SJSA1 (cell line): ENCODE measurements at places on chromosomes 5 and 9.

GRCh38 chr5:140165101-140165922 is 9.7 kb upstream of the CYSTM1 start:
- no peak for DNase-seq
- no peaks in the 10 kb centered on the region for H3K27me3 ChIP-seq

GRCh38 chr5:85388770-85389169 is 1004.1 kb upstream of the EDIL3 start:
- no peaks in the 10 kb centered on the region for H3K4me1 ChIP-seq
- no peaks in the 10 kb centered on the region for H3K36me3 ChIP-seq

DNA sequence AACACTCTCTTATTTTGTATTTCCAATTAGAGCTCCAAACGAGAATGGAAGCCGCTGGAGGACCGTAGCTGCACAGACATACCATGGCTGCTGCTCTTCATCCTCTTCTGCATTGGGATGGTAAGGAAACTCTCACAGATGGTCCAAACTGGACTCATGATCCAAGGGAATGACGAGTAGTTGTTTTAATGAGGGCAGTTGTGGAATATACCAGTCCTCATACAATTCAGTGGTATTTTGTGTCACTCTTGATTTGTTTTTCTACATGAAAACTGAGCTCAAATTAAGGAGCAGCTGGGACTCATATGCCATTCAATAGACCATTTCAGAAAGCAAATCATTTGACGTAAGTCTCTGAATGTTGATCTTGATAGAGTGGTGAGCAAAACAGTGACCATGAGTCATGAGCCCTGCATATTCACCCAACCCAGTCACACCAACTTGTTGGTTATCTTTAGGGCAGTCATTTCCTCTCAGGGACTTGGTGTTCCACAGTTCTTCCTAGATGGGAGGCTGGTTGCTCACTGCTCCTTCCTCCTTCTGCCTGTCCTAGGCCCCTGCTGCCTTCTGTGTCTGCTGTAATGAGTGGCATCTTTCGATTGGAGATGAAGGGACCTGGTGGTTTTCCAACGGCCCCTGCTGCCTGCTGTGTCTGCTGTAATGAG is 54.9 kb downstream of the SLC44A1 start:
- H3K4me3 ChIP-seq: no peak overlapping the region
- peak overlapping the region; percentile 49; the same call in 1 of the 2 replicates for H3K27ac ChIP-seq
- peaks cover 46% of the 10 kb centered on the region for H3K4me1 ChIP-seq
- peaks cover 16% of the 10 kb centered on the region for H3K36me3 ChIP-seq
- DNase-seq: peak; percentile 69
- no peaks in the 10 kb centered on the region for H3K27me3 ChIP-seq

GRCh38 chr5:126139773-126140172 is 283.4 kb upstream of the GRAMD2B start:
- H3K4me1 ChIP-seq: peaks cover 35% of the 10 kb centered on the region
- H3K27ac ChIP-seq: peak overlapping the region; percentile 79
- peak; percentile 69 for DNase-seq
- no peak overlapping the region for H3K4me3 ChIP-seq
- H3K36me3 ChIP-seq: no peaks in the 10 kb centered on the region

GRCh38 chr9:84493284-84493947 is 152.9 kb upstream of the SLC28A3 start:
- H3K36me3 ChIP-seq: no peaks in the 10 kb centered on the region
- no peaks in the 10 kb centered on the region for H3K27me3 ChIP-seq
- DNase-seq: no peak
- H3K4me1 ChIP-seq: no peaks in the 10 kb centered on the region
- H3K4me3 ChIP-seq: no peak overlapping the region

GRCh38 chr5:127331890-127332649 is 41.5 kb downstream of the MEGF10 start:
- peaks cover 17% of the 10 kb centered on the region for H3K27me3 ChIP-seq
- H3K36me3 ChIP-seq: no peaks in the 10 kb centered on the region
- DNase-seq: no peak
- H3K27ac ChIP-seq: no peak overlapping the region
- H3K4me1 ChIP-seq: no peaks in the 10 kb centered on the region
- no peak overlapping the region for H3K4me3 ChIP-seq

DNA sequence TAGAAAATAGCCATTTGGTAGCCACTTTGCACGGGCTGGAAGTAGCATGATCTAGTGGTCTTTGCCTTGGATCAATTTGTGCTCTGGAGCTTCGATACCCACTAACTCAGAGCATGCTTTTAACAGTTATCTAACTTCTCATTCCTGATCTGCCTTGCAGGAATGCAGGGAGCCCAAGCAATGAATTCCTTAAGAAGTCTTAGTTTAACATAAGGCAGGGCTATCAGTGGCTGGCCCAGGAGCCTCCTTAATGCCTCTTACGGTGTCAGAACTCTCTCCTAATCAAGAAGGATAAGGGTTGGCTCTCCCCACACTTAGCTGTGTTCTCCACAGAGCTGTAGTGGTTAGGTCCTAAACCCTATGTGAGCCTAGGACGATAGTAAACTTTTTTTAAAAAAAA is 95.8 kb upstream of the TBCA start:
- no peak for DNase-seq
- no peaks in the 10 kb centered on the region for H3K36me3 ChIP-seq
- no peak overlapping the region for H3K27ac ChIP-seq
- H3K4me1 ChIP-seq: peaks cover 23% of the 10 kb centered on the region
- H3K4me3 ChIP-seq: no peak overlapping the region

DNA sequence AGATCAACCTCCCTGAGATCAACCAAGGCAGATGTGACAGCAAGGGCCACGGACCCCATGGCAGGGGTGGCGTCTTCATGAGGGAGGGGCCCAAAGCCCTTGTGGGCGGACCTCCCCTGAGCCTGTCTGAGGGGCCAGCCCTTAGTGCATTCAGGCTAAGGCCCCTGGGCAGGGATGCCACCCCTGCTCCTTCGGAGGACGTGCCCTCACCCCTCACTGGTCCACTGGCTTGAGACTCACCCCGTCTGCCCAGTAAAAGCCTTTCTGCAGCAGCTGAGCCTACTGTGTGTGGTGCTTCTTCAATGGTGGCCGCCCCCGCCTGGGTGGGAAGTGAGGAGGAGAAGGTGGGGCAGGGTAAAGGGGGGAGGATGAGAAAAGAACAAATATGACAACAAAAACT is 8.3 kb downstream of the GPX3 start:
- peaks cover 84% of the 10 kb centered on the region for H3K36me3 ChIP-seq
- DNase-seq: no peak
- H3K27me3 ChIP-seq: no peaks in the 10 kb centered on the region

GRCh38 chr5:73306078-73306719 is 133.2 kb downstream of the TMEM174 start:
- no peaks in the 10 kb centered on the region for H3K36me3 ChIP-seq
- H3K27ac ChIP-seq: no peak overlapping the region
- H3K27me3 ChIP-seq: no peaks in the 10 kb centered on the region
- H3K4me1 ChIP-seq: peaks cover 16% of the 10 kb centered on the region

DNA sequence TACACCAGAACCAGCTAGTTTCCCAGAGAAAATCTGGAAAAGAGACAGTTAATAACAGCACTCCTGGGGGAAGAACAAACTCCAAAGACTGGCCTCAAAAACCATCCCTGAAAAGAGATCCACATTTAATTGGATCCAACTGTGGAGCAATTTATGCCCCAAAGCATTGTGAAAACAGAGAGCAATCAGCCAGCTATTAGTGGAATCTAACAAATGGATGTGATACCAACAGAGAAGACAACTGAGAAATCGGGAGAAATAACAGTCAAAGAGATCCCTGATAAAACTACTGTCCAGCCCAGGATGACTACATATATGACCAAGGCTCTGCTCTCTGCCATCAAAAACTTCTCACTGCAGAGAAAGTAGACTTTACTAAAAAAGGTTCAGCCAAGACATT is 40.5 kb upstream of the TRIO start:
- no peaks in the 10 kb centered on the region for H3K27me3 ChIP-seq
- H3K27ac ChIP-seq: no peak overlapping the region; the same call in 1 of the 2 replicates
- H3K4me1 ChIP-seq: peaks cover 33% of the 10 kb centered on the region
- DNase-seq: no peak

DNA sequence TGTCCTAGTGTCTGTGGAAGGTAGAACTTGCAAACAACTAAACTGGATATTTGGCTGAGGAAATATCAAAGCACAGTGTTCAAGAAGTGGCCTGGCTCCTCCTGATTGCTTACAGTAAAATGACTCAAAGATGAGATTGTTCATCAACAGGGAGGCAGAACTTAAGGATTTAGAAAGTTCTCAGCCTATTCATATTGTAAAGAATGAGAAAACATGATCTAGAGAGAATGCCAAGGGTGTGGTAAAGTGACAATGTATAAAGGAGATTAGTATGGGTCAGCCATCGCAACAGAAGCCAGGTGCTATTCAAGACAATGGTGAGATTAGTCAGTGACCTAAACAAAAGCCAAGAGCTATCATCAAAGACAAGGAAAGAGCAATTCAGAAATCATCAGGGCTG is 372.3 kb downstream of the SPOCK1 start:
- H3K36me3 ChIP-seq: no peaks in the 10 kb centered on the region
- H3K27me3 ChIP-seq: no peaks in the 10 kb centered on the region
- no peaks in the 10 kb centered on the region for H3K4me1 ChIP-seq
- H3K27ac ChIP-seq: no peak overlapping the region

DNA sequence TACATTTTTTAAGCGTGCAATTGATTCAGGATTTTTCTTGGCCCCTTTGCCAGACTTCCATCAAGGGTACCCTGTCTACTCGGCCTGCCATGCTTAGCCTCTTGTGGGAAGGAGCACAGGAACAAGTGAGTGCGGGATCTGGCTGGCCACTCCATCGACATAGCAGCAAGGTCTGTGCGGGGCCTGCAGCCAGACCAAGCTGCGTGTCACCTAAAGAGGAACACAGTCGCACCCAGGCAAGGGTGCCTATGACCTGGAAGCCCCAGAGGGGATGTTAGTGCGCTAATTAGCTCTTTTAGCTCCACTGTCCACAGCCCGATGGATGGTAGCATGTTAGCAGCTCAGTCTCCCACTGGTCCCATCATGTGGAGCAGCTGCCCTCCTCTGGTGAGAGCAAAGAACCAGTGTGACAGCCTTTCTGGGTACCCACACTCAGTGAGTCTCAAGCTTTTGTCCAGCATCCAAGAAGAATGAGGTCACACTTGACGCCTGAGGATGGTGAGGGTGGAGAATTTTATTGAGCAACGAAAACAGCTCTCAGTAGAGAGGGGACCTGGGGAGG is 38.7 kb downstream of the FTMT start:
- no peak overlapping the region for H3K27ac ChIP-seq
- no peak for DNase-seq
- no peak overlapping the region for H3K4me3 ChIP-seq
- H3K27me3 ChIP-seq: peaks cover 8% of the 10 kb centered on the region; the same call in 1 of the 2 replicates

DNA sequence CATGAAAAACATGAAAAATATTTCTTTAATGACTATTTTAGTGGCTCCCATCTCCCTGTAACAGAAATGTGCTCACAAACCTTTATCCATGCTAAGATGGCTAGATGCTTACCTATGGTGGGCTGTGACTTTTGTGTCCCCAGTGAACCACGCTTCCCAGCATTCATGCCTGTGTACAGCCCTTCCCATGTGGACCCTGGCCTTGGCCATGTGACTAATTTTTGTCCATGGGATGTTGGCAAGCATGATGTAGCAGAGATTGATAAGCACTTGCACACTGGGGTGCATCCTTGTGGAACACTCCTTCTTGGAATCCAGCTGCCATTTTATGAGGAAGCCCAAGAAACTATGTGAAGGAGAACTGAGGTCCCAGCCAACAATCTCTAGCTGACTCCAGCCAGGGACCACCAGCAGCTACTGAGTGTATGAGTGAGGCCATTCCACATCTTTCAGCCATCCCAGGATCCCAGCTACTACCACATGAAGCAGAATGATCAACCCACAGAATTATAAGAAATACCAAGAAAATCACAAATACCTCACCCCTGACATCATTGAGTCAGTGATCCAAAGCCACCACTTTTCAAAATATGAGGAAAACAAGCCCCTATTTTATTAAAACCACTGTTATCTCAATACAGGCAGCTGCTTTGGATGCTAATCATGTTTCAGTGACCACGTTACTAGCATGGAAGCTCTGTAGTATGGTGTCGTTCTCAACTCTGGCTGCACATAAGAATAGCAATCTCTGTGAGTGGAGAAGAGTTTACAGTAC is 16.1 kb upstream of the RAI14 start:
- DNase-seq: no peak
- H3K4me1 ChIP-seq: no peaks in the 10 kb centered on the region
- H3K36me3 ChIP-seq: no peaks in the 10 kb centered on the region

- DNase-seq: no peak
- H3K4me1 ChIP-seq: peaks cover 7% of the 10 kb centered on the region; the same call in 1 of the 2 replicates
- no peaks in the 10 kb centered on the region for H3K27me3 ChIP-seq
- no peak overlapping the region for H3K4me3 ChIP-seq
- no peaks in the 10 kb centered on the region for H3K36me3 ChIP-seq
These were observed 352.7 kb downstream of the ZNF608 start for GRCh38 chr5:124393584-124394379.

GRCh38 chr9:127314911-127315310 is 50.3 kb downstream of the GARNL3 start:
- H3K27ac ChIP-seq: no peak overlapping the region
- H3K36me3 ChIP-seq: no peaks in the 10 kb centered on the region
- H3K27me3 ChIP-seq: no peaks in the 10 kb centered on the region; the same call in 1 of the 2 replicates
- DNase-seq: no peak
- peaks cover 44% of the 10 kb centered on the region for H3K4me1 ChIP-seq

DNA sequence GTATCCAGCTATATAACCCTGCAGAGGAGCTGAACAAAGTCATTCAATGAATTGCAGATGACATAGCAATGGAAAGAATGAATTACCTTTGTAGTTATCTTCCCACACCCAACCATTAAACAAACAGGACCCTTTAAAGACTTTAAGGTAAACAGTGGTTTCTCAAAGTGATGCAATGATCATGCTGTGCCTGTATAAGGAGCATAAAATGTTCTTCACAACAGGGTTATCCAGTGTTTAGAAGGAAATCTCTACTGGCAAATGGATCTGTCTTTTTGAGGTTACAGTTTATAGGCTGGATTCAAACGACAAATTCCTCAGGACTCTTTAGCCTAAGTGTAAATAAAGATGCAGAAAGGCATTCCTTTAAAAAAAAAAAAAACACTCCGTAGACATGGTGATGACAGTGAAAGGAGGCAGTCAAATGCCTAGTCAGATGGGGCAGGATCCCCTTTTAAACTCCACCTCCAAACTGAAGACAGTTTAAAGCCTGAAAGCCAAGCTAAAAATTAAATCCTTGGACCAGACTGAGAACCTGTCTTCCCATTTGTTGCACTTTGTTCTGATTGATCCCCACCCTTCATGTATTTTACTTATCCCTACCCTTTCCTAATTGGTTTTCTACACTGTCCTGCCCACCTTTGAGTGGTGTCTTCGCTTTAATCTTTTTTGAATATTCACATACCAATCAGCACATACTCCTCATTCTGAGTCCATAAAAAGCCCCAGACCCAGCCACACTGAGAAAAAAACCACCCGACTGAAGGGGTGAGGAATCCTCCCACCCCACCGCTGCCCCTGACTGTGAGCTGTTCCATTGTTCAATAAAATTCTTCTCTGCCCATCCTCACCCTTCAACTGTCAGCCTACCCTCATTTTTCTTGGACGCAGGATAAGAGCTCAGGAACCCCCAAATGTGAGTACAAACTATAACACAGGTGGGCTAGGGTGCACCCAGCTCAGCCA is 761.3 kb upstream of the DMAC1 start:
- H3K36me3 ChIP-seq: no peaks in the 10 kb centered on the region
- no peaks in the 10 kb centered on the region for H3K4me1 ChIP-seq
- H3K27me3 ChIP-seq: no peaks in the 10 kb centered on the region
- no peak for DNase-seq
- H3K4me3 ChIP-seq: no peak overlapping the region
- H3K27ac ChIP-seq: no peak overlapping the region
